ENCODE measurements at places on chromosomes 4 and X.
A peak's percentile ranks its signal among the peaks of the same experiment; 100 is the strongest.

GRCh38 chr4:156085100-156085499 lies 131.4 kb upstream of the CTSO start:
- no peak for DNase-seq

DNA sequence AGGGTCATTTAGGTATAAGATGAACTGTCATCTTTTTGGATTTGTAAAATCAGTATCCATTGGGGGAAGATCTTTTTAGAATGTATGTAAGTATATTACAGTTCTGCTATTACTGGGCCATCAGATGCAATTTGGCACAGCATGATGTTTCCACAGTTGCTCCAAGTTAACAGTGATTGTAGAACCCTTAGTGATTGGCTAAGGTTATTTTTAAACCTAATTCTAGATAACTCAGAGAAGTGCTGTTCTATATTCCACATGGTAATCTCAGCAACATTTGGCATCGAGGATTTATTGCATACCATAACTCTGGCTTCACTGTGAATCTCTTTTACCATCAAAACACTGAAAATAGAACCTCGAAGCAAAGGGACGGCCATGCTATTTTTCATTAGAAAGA lies 215.7 kb upstream of the HAND2 start:
- no peak for DNase-seq

GRCh38 chrX:96692890-96693289 lies 8.2 kb downstream of the DIAPH2 start:
- DNase-seq, result no peak

DNA sequence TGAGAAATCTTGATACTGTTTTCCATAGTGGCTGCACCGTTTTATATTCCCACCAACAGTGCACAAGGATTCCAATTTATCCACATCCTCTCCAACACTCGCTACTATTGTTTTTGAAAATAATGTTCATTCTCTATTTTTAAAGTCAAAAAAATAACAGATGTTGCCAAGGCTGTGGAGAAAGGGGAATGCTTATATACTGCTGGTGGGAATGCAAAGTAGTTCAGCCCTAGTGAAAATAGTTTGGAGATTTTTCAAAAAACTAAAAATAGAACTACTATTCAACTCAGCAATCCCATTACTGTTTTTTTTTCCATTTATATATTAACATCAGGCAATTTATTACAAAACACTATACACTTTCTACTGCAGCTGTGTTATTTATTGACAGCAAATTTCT lies 208.7 kb downstream of the CBLL2 start:
- DNase-seq, result no peak

DNA sequence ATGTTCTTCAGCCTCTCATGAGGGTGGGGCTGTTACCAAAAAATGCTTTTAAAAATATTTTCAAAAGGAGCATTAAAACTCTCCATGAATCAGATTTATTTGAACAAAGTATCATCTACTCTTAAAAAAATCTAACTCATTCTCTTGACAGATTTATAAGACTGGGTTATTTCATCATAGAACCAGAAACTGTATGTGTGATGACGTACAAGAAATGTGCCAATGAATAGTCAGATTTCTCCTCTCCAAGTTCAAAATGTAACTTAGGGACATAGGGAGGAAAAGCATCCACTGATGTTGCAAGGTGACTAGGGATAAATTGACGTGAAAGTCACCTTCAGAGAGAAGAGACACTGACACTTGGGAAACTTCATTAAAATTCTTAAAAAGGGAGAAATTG lies 89.1 kb upstream of the CLNK start:
- no peak for DNase-seq

- no peak for DNase-seq
These were observed 28.3 kb downstream of the ENOPH1 start for GRCh38 chr4:82458729-82459128.

DNA sequence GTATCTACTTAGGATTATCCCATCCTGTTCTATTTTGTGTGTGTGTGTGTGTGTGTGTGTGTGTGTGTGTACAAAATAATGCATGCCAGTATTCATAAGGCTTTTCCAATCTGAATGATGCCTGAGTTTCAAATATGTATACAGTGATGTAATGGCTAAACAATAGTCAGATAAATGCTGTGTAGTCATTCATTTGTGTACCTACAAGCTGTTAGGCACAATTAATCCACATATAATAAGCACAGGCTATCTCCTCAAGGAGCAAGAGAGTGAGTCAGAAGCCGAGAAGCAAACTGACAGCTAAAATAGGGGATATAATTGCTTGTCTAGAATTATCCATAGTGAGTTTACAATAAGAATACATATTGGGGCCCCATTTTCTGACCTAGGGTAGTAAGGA lies 15.7 kb downstream of the DMD start:
- no peak for DNase-seq

DNA sequence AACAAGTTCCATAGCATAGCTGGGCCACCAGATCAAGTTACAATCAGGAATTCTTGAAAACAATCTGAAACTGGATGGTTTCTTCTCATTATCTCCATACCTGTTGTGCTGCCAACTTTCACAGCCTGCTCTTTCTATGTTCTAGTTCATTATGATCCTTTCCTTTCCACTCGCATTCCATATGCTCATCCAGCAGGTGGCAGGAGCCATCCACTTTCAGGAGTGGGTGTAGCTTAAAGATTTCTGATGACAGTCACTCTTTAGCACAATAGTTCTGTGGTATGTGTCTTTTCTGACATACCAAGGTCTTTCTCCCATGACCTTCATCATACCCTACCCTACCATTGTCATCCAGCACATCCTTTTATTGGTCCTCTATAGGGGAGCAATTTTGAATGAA lies 46.4 kb downstream of the PAGE2 start:
- DNase-seq, result peak; percentile 9

- no peak for DNase-seq
These were observed 61.7 kb upstream of the S100G start for GRCh38 chrX:16588266-16588665.

- no peak for DNase-seq
These were observed 17.1 kb downstream of the RNF4 start for GRCh38 chr4:2485956-2486355.

DNA sequence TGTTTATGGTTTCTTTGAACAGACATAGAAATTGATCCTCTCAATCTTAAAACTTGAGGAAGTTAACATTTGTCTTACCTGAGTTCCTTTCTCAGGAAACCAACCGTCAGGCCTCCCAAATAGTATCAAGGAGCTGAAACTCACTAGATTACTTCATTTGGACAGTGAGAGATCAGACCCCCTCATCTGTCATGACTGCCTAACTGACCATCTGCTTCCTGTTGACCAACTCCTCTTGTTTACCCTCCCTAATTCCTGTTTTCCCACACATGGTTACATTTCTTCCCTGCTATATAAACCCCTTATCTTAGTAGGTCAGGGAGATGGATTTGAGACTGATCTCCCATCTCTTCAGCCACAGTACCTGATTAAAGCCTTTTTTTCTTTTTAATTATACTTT lies 46.2 kb upstream of the NMU start:
- DNase-seq, result no peak

GRCh38 chr4:38354421-38354820 lies 309.6 kb upstream of the KLF3 start:
- DNase-seq, result no peak

- DNase-seq, result no peak
These were observed 50.7 kb downstream of the MRPL1 start for GRCh38 chr4:77913348-77913747.

DNA sequence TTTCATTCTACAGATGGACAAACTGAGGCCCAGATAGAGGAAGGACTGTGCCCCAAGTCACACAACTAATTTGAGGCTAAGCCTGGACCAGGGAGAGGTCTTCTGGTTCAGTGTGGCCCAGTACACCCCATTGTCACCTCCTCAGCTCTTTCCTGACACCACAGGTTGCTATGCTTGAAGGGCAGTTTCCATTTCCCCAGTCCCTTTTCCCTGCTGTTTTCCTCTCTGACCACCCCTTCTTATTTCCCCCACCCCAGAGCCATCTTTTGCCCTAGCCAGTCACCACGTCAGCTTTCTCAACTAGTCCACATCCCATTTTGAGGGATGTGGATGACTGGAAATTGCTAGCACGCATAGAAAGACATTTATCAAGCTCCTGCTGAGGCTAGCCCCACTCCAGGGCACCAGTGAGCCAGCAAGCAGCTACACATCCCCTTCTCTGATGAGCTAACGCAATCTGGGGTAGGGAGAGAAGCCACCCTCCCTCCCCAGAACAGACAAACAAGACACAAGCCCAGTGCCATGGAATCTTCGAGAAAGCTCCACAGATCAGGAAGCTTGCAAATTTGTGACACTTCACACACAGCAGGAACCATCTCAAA lies 1.3 kb downstream of the GABRE start:
- no peak for DNase-seq

DNA sequence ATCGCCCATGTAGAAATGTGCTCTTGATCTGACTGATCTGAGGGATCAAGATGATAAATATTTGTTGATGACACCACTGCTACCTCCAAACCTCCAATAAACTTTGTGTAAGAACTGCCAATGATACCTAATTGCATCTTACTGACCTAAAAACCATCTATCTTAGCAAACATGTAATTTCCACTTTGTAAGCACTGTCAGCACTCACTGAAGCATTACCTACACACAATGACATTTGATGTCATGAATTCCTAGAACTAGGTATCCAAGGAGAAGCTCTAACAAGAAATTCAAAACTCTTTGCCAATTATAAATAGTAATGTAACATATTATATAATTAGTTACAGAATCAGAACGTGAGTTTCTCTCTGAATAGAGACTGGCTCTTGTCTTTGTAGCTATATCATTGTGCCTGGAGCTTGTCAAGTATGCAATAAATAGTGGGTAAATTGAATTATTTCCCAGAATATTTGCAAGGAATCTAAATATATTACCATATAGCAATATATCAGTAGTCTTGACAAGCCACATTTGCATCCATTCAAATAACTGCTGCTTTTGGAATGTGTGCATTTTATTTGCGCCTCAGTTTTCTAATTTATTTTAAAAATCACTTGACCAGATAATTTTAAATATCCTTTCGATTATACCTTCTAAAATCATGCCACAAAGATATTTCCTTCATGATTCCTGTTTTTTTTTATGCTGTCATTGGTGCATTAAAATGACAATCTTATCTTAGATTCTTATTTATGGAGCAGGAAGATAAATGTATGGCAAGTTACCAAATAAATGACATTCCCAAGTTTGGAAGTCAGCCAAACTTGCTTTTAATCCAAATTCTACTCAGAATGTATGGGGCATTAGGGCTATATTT lies 232.3 kb upstream of the NEIL3 start:
- DNase-seq, result no peak
